ENCODE measurements at places on chromosomes 3 and 15.

DNA sequence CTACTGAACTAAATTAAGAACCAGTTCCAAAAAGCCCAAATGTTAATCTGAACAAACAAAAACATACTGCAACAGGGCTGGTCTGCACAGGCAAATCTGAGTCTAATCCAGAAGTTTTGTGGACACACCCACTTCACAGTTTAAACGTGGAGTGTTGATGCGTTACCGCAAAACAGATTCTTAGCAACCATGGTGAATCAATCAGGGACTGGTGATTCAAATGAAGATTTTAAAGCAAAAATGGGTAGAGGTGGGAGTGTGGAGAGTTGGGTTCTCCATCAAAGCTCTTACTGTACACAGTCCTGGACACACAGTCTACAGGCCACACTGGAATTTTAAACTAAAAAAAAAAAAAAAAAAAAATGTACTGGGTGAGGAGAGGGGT, 5.2 kb downstream of the ANXA2 start:
- DNase-seq: no peak

DNA sequence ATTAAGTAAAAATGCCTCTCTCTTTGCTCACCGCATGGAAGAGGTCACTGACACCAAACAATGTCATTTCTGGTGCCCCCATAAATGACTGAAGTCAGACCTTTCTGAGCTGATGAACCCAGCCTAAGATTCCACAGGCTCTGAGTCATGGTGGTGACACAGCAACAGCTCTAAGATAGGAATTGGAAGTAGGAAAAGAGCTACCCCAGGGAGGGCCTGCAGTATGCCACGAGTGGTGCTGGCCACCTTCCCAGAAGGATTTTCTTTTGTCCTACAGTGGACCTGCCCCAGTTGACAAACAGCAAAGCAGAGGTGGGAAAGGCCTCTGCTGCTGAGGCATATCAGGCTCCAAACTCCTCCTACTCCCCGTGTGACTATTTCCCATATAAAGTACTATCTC, 208.1 kb downstream of the MINAR1 start:
- DNase-seq: no peak

DNA sequence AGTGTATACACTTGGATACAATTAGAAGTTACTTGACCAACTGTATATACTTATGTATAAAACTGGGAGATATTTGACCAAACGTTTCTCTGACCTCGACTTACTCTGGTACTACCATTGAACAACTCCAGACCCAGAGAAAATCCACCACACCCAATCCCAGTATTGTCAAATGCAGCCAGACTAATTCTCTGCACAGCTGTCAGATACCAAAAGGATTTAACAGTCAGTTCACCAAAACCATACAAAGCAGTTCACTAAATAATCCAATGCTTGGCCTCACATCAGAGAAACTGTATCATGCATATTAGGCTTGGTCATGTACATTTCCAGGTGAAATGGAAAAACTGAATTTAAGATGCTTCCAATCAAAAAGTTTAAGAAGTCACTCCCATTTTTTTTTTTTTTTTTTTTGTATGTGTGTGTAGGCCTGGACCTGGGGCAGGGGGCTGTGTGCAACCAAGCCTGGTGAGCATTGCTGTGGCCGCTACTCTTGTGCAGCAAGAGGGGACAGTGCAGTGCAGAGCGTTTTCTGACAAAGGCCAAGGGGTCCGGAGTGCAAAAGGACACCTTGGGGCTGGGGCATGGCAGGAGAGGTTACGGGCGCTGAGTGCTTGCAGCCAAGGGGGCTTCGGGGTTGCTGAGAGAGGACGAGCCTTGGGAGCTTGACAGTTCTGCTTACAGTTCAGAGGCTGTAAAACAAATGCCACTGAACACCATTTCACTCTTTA, 1.4 kb downstream of the TOMM70 start:
- DNase-seq: no peak

DNA sequence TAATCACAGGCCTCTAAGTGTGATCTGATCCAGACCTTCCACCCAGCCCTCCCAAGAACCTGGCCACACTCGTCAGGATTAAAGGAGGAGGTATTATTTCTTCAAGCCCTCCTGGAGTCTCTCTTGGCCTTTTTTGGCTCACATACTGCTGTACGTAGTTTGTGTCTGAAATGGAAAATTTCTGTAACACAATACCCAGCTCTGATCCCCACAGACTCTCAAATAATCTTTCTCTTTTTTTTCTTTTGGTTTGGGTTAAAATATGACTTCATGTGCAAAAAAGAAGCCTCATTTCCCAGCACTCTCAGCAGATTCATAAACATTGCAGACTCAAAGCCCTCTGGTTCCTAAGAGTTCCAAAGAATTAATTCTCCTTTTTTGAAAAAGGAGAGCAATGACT, 96.5 kb upstream of the PHLDB2 start:
- no peak for DNase-seq

- no peak for DNase-seq
Measured at GRCh38 chr15:43748376-43748775, 2.1 kb downstream of the PDIA3 start.

- DNase-seq: peak; percentile 92
Measured at GRCh38 chr15:78944669-78945407, at the start of gene CTSH. TSS of gene CTSH (minus strand) at chr15:78945046. CDS start at chr15:78944981, 65 bp downstream.

DNA sequence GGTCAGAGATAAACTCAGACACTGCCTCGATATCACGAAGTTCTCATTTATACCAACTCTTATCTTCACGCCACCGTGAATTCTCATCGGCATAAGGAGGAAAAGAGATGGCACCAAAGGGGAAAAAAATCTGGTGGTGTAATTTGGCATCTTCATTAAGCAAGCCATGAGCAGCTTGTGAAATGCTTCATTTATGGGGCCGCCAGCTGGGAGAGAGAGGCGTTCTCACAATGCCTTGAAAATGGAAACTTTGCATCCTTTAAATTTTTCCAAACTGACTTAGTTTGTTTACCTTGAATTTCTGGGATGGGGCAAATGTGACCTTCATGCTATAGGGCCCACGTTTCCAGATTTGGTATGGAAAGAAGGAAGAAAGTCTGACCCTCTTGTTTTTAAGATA, 242.5 kb upstream of the ST8SIA2 start:
- no peak for DNase-seq

DNA sequence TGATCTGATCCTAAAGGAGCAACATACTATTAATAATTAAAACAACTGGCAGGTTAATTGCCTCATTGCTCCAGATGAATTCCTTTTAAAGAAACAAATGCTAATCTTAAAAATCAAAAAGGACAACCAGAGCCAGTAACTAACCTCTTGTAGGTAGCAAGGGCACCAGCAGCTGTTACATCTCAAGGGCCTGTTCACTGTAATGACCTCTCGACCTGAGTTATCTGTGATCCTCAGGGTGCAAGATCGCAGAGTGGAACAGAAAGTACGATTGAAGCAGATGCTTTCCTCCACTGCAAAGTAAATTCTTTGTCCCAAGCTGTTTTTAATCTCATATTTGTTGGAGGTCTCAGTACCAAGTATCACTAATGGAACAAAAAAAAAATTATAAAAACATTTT, 11.4 kb downstream of the PLSCR5 start:
- no peak for DNase-seq

All from chondrocyte (in vitro differentiated cells).